ENCODE measurements at places on chromosomes 11 and 22.

- DNase-seq = no peak
Measured at GRCh38 chr11:108154591-108154990, 33.2 kb downstream of the ACAT1 start.

GRCh38 chr11:96199563-96200025 lies 143.4 kb downstream of the MAML2 start:
- no peak for DNase-seq

DNA sequence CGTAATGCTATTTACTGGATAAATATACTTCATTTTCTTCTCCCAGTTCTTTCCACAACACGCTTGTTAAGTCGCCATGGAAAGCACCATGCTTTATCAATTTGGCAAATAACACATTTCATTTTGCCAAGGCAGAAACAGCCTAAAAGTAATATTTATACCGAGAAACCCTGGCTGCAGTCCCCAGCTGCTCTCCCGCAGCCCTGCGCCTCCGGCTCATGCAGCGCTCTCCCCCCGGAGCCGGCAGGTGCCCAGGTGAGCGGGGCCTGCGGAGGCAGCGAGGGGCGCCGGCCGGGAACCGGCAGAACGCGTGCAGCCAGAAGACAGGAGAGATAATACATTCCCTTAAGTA lies 681 bp upstream of the ARHGEF12 start:
- no peak for DNase-seq

DNA sequence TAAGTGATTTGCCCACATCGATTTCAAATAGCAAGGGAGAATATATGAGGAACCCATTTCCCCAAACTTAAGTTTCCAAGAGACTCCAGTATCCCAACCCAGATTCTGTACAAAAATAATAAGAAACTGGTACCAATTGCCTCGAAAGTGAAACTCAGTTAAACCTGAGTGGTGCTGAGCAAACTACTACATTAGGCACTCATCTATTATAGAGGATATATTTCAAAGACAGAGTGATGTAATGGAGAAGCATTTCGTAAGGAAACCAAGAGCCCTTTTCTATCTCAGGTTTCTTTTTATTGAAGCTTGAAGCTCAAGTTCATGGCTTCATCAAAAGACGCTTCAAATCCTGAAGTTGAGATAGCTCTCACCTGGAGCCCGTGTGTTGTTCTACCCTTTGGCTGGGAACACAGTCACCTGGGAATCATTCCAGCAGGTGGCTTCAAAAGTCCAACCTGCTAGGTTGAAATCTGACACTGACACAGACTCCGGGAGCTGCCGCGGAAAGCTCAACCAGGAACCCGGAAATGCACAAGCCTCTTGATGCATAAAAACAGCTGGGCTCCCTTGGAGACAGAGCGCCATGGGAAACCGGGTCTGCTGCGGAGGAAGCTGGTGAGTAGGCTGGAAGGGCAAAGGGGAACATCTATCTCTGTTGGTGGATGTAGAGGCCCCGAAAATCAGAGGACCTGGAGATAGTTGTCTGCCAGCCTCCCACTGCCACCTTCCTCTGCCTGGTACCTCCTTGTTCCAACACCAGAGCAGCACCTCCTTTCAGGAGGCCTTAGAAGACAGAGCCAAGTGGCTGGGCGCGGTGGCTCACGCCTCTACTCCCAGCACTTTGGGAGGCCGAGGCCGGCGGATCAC lies at the start of gene C11orf52:
C11orf52 (plus strand) TSS at position 524 of the 867 bp plus-strand sequence; CDS start at position 584, 60 bp downstream.
- DNase-seq = no peak

GRCh38 chr11:111479666-111480065 lies 32.5 kb downstream of the BTG4 start:
- no peak for DNase-seq

- DNase-seq = no peak
Measured at GRCh38 chr11:44463751-44464150, 101.7 kb upstream of the CD82 start.

Data from amygdala (tissue), 56 donors.